ENCODE measurements at places on chromosomes 2 and 18. TPM values are rescaled to one million over a fixed set of nuclear protein-coding genes. Genes with fewer than 3 reads are reported as not detected.

Gene PLCD4
- 0.47 TPM for total RNA-seq

- DNase-seq: no peak
- H3K27ac ChIP-seq: peak overlapping the region; percentile 96
- peak overlapping the region; percentile 94 for H3K4me3 ChIP-seq
- H3K36me3 ChIP-seq: no peaks in the 10 kb centered on the region
- no peaks in the 10 kb centered on the region for H3K27me3 ChIP-seq
Measured at GRCh38 chr18:63422864-63423304, 608 bp upstream of the VPS4B start.

DNA sequence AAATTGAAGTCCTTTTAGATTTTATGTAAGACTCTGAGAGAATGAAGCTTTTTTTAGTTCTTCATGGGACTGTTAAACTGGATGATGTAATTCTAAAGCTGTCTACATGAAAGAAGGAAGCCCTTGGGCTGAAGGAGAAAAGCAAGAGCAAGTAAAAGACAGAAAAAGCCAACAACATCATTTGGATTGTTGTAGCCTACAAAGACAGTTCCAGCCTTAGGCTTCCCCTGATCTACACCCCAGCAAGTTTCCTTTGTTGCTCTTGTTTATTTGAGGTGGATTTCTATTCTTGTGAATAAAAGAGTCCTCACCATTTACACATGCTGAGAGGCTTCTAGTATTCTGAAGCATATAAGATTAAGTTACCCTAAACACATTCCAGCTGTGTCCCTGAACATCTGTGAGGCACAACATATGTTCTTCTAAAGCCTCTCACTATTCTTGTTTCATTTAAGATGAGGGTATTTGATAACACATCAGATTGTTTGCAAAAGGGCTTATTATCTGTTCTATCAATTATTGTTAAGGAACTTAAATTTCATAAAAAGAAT lies 377.8 kb downstream of the LNPK start:
- no peak overlapping the region for H3K27ac ChIP-seq
- H3K4me3 ChIP-seq: no peak overlapping the region
- no peaks in the 10 kb centered on the region for H3K27me3 ChIP-seq
- no peak for DNase-seq
- H3K36me3 ChIP-seq: no peaks in the 10 kb centered on the region

DNA sequence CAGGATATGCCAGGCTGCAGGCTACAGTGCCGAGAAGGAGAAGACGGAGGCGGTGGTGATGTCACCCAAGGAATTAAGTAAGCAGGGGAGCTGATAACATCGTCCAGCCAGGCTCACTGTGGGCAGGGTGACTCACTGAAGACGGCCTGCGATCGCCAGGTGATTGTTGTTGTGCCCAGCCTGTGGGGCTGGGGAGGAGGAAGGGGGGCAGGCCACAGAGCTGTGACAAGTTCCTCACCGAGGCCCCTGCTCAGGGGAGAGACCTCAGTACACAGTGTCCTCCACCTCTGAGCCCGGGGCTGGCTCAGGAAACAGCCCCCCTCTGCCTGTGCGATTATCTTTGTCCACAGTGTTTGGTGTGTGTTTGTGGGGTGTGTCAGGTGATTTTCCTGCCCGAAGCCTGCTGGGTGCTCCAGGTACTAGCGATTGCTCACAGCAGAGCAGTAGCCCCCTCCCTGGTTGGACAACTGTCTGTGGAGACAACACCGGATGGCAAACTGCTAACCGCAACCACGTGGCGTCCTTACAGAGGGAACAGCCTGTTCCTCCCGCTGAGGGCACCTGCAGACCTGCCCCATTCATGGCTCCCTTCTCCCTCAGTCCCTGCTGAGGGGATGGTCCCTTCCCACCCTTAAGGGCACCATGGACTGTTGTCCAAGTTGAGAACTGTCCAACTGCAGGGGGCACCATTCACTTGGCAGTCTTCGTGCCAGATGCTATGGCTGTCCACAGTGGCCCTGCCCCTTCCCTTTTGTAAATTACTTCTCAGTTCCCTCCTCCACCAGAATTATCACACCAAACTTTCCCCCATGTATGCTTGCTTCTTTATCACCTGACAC lies 95.1 kb downstream of the ZFP36L2 start:
- H3K27ac ChIP-seq: no peak overlapping the region
- no peak for DNase-seq
- peaks cover 3% of the 10 kb centered on the region for H3K4me1 ChIP-seq
- no peaks in the 10 kb centered on the region for H3K27me3 ChIP-seq
- no peak overlapping the region for H3K4me3 ChIP-seq
- no peaks in the 10 kb centered on the region for H3K36me3 ChIP-seq

DNA sequence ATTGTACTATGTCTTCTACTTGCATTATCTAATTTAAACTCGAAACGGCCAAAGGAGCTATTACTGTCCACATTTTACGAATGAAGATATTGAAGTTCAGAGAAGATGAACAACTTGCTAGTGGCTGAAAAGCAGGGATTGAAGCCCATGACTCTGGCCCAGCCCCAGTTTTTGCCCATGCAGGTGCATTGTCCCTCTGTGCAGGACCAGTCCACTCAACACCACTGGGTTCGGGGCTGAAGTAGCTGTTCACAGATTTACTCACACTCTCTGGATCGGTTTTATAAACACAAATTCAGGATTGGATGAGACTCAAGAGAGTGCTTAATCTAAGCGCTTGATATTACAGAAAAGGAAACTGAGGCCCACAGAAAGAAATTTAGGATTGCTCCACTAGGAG lies 1.4 kb upstream of the IHH start:
- H3K4me3 ChIP-seq: no peak overlapping the region
- peaks cover 7% of the 10 kb centered on the region for H3K4me1 ChIP-seq
- no peaks in the 10 kb centered on the region for H3K36me3 ChIP-seq
- H3K27ac ChIP-seq: no peak overlapping the region

DNA sequence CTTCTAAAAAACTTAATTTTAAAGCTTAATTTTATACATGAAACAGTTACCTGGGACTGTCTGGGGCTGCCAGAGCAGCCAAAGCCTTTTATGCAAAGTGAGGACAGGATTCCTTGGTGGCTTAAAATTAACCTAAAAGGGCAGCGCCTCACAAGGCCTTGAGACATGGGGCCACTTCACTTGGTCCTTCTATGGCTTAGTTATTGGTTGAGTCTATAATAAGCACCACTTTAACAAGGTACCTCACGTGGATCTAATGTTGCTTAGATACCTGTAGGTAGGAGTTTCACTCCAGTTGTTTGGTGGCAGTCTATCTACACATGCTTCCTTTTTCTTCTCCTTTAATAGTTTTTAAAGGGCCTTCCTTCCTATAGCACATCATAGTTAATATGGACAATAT lies 51.6 kb downstream of the EIF2AK3 start:
- no peak overlapping the region for H3K27ac ChIP-seq
- no peaks in the 10 kb centered on the region for H3K4me1 ChIP-seq
- no peak overlapping the region for H3K4me3 ChIP-seq

GRCh38 chr2:60533101-60534051 lies 20.1 kb downstream of the BCL11A start:
- H3K4me3 ChIP-seq: no peak overlapping the region
- DNase-seq: no peak
- H3K27ac ChIP-seq: no peak overlapping the region
- no peaks in the 10 kb centered on the region for H3K36me3 ChIP-seq
- H3K27me3 ChIP-seq: no peaks in the 10 kb centered on the region

- no peaks in the 10 kb centered on the region for H3K4me1 ChIP-seq
- DNase-seq: no peak
- H3K27ac ChIP-seq: no peak overlapping the region
- H3K27me3 ChIP-seq: no peaks in the 10 kb centered on the region
- no peaks in the 10 kb centered on the region for H3K36me3 ChIP-seq
- H3K4me3 ChIP-seq: no peak overlapping the region
Measured at GRCh38 chr2:211447548-211447947, 891.1 kb downstream of the CPS1 start.

GRCh38 chr2:173607606-173608311 lies 253.1 kb downstream of the CDCA7 start:
- no peaks in the 10 kb centered on the region for H3K27me3 ChIP-seq
- no peak overlapping the region for H3K4me3 ChIP-seq
- H3K4me1 ChIP-seq: no peaks in the 10 kb centered on the region
- no peak overlapping the region for H3K27ac ChIP-seq
- DNase-seq: no peak
- H3K36me3 ChIP-seq: no peaks in the 10 kb centered on the region

GRCh38 chr2:231200805-231201474 lies 2.5 kb downstream of the ARMC9 start:
- H3K27me3 ChIP-seq: no peaks in the 10 kb centered on the region
- H3K4me3 ChIP-seq: no peak overlapping the region
- H3K4me1 ChIP-seq: peaks cover 2% of the 10 kb centered on the region
- no peak overlapping the region for H3K27ac ChIP-seq
- no peak for DNase-seq

DNA sequence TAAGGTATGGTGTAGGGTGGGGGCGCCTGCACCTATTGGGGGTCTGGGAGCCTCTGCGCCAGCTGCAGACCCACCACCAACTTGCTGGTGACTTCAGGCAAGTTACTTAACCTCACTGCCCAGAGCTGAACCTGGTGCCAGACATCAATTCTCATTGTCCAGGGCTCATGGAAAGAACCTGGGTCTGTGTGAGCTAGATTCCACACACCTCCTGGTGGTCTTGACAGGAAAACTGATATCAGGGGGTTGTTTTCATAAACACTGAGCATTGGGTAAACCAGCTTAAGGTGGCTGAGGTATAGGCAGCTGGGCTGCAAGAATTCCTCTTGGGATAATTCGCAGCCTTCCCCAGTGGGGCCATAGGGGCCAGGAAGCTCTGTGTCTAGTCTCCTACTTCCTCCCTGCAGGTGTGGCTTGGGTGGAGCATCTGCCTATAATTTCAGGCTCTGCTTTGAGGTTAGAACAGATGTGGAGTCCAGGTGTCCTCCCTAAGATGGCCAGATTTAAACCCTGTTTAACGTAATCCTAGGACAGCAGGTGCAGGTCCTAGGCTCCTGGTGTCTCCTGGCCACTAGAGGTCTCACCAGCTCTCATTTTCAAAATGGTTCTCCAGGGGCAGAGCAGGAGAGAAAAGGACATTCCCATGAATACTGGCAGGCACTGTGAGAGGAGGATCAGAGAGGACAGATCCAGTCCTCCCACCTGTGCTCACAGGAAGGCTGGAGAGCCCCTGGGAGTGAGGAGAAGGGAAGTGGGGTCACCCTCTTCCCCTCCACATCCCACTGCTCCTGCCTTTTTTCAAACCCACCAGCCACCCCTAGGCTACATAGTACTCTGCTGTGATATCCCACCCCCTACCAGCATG lies 100.4 kb upstream of the SMAD2 start:
- no peaks in the 10 kb centered on the region for H3K36me3 ChIP-seq
- no peak overlapping the region for H3K4me3 ChIP-seq
- no peak overlapping the region for H3K27ac ChIP-seq
- peaks cover 4% of the 10 kb centered on the region for H3K4me1 ChIP-seq
- DNase-seq: peak; percentile 61
- H3K27me3 ChIP-seq: no peaks in the 10 kb centered on the region

DNA sequence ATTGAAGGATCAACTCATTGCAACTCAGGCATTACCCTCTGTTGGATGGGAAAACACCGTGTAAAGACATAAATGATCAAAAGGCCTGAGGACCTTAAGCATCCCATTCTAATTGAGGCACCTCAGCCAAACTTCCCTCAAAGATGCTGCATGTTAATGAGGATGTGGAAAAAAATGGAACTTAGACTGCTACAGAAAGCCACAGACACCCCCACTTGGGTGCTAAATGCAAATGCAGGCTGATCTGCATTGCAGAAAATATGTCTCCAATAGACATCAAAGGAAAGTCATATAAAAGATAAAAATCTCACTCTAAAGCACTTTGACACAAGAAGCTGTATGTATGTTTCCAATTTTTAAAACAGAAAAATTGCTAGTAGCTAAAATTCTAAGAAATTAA lies 504.7 kb downstream of the KCNJ3 start:
- H3K36me3 ChIP-seq: no peaks in the 10 kb centered on the region
- DNase-seq: no peak
- H3K4me1 ChIP-seq: no peaks in the 10 kb centered on the region
- H3K27me3 ChIP-seq: no peaks in the 10 kb centered on the region
- H3K27ac ChIP-seq: no peak overlapping the region

DNA sequence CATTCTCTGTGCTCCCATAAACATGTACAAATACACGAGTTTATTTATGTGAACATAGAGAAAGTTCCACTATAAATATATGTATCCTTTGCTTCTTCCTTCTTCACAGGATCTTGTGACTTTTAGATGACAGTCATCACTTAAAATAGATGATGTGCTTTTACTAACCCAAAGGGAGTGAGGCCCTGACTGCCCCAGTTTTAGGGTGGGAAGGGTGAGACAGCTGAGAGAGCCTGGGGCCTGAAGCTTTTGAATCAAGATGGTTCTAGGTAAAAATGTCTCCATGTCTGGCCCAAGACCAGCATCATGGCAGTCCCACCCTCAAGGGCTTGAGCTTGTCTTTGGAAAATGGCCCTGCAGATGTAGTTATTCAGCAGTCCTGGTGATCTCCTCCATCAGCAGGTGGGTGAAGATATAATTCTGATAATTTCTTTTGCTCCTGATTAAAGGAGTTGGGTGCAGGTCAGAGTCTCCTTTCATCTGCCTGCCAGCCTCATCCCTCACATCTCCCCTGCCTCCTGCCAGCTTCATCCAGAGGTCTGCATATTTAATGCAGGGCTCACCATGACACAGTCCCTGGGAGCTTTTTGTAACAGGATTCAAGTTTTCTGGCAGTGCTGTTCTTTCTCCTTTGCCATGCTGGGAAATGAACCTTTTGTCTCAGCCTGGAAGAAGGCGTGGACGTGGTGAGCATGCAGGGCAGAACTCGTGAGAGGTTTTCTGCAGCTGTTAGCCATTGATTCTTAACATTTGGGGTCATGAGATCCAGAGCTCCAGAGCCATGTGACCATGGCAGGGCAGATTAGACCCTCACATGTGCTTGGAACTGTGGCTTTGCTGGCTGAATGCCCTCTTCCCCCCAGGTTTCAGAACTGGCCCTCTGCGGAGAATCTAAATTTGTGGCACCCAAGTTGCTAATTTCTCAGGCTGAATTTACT lies 2.7 kb downstream of the HRH4 start:
- no peaks in the 10 kb centered on the region for H3K4me1 ChIP-seq
- no peak overlapping the region for H3K4me3 ChIP-seq
- no peaks in the 10 kb centered on the region for H3K36me3 ChIP-seq
- DNase-seq: no peak
- H3K27me3 ChIP-seq: no peaks in the 10 kb centered on the region
- H3K27ac ChIP-seq: no peak overlapping the region

DNA sequence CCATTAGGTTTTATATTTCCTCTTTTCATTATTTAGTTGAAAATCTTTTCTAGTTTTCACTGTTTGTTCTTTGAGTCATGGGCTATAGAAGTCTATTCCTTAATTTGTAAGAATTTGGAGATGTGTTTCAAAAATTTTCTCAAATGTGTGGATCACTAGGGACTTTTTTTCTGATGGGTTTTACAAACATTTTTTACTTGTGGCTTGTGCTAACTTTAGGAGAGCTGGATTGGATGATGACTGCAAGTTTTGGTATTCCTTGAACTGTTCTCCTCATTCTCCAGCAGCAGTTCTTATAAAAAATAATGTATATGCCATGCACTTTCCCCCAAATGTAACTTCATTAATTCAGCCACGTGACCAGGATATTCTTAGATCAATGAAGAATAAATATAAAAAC lies 94.7 kb upstream of the CWC22 start:
- H3K27me3 ChIP-seq: no peaks in the 10 kb centered on the region
- no peaks in the 10 kb centered on the region for H3K36me3 ChIP-seq
- no peak overlapping the region for H3K27ac ChIP-seq
- no peak for DNase-seq

Measured in ovary (tissue), 10 donors.